Amniotic stem cell (primary cell): ENCODE measurements at places on chromosomes 11 and 22.

DNA sequence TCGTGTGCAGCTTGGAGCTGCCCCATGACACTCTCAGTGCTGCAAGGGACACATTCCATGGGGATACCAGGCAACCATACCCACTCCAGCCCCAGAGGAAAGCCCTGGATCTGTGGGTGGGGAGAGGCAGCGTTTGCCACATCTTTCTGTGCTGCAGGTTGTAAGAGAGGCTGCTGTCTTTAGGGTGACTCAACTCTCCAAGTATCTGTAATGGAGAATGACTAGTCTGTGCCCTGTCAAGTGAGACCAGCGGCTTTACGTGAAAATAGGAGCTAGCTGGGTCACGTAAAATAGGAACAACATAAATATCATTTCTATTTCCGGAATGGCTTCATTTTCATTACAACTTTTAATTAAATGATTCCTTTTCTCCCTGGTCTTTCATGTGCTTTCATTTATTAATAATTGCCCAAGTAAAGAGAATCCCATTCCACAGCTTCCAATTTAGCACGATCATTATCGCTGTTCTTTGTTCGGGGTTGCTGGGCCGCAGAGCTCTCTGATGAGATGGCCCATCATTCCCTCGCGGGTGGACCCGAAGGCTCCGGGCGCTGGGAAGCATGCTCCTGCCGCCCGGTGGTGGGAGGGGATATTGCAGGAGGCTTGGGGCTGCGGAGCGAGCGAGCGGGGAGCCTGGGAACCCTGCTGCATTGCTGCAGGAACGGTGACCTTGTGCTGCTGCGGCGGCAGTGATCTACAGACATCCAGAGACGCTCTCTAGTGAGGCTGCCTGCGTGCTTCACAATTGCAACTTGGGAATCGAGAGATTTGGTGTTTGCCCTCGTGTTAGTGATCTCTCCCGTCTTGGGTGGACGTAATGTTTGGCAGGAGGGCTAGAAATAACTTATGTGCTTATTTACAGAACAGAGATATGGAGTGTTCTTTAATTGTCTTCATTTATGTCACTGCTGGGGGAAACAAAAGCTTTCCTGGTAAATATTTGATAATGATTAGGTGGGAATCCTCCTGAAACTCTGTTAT, 10.6 kb downstream of the SLC6A5 start:
- peak; percentile 10 for DNase-seq

DNA sequence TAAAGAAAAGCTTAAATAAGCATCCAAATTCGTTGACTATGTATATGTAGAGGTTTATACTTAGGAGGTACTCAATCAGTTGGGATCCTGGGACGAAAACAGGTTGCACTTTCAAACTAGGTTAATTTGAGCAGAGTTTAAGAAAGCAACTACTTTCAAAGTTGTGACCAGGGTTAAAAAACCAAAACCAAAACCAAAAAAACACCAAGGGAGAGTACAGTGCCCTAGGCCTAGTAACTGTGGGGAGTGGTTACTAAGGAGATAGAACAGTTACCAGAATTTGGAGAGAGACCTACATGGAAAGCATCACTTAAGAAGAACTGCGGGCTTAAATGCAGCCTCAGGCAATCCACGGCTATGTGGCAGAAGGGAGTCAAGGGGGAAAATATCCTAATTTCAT, 148.3 kb downstream of the JRKL start:
- DNase-seq: no peak

- DNase-seq: no peak
These were observed 214.0 kb upstream of the SYN3 start for GRCh38 chr22:33272180-33272579.

DNA sequence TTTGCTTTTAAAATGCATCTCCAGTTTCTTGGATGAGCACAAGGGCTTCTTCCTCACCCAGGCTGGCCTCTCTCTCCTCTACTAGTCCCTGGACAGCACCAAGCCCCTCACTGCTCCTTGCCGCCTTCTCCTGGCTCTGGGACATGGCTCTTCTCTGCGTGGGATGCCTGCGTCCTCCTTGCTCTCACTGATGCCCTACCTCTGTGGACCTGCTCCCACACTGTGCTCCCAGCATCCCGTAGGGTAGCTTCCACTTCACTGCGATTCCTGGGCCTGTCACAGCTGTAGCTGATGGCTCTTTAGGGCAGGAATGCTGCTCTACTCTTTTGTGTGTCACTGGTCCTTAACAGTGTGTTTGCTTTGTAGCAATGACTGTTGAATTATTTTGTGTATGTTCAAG, 136.3 kb downstream of the SNX19 start:
- no peak for DNase-seq

- no peak for DNase-seq
These were observed 17.3 kb downstream of the PGM2L1 start for GRCh38 chr11:74380746-74381439.

- DNase-seq: no peak
These were observed 151.5 kb upstream of the CTSC start for GRCh38 chr11:88489030-88489429.

DNA sequence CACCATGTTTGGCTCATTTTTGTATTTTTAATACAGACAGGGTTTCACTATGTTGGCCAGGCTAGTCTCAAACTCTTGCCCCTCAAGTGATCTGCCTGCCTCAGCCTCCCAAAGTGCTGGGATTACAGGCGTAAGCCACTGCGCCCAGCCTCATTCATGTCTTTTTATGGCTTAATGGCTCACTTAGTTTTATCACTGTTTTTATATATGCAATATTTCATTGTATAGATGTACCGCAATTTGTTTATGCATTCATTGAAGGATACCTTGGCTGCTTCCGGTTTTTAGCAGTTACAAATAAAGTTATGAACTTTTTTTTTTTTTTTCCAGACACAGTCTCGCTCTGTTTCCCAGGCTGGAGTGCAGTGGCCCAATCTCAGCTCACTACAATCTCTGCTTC, 5.5 kb upstream of the TCN2 start:
- no peak for DNase-seq

DNA sequence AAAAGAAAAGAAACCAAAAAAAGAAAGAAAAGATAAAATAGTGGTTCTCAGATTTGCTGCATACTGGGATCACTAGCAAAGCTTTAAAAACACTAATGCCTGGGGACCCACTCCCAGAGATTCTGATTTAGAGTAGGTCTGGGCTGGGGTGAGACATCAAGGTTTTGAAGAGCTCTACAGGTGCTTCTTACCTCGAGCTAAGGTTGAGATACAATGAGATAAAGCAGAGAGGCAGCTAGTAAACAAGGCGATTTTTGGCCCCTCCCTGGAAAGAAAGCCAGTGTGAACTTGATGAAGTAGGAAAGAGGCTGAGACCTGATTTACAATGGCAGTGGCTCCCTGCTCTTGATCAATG, 327.6 kb upstream of the CCDC90B start:
- DNase-seq: no peak

DNA sequence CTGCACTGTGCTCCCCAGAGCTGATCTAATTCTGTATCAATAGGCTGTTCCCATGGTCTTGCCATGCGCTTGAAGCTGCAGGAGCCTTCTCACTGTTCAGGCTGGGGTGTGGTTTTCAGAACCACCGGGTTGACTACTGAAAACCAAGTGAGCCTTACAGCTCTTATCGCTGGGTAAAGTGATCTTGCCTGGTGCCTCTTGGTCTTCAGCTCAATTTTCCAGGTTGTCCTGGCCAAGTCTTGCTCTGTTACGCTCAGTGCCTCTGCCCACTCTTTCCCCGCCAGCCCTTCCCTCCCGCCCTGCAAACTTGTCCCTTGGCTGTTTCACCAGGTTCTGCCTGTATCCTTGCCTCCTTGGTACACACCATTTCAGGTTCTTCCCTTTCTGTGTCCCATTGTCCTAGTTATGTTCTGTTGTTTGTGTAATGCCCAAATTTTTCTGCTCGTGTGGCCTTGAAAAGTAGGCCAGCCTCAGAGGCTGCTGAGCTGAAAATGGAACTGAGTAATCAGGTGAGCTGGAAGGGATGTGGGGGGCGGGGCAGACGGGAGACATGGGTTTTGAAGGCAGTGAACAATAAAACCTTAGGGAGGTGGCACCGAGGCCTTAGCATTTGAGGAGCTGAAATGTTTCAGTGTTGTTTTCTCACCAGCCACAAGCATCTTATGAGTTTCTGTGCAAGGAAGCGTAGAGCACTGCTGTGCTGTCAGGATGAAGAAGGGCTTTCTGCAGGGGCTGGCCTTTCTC, 11.2 kb downstream of the PEX26 start:
- DNase-seq: no peak

- no peak for DNase-seq
These were observed 35.8 kb downstream of the UVRAG start for GRCh38 chr11:75850787-75851186.
